Fibroblast of skin of left biceps (primary cell): ENCODE measurements at places on chromosomes 6 and 20.

DNA sequence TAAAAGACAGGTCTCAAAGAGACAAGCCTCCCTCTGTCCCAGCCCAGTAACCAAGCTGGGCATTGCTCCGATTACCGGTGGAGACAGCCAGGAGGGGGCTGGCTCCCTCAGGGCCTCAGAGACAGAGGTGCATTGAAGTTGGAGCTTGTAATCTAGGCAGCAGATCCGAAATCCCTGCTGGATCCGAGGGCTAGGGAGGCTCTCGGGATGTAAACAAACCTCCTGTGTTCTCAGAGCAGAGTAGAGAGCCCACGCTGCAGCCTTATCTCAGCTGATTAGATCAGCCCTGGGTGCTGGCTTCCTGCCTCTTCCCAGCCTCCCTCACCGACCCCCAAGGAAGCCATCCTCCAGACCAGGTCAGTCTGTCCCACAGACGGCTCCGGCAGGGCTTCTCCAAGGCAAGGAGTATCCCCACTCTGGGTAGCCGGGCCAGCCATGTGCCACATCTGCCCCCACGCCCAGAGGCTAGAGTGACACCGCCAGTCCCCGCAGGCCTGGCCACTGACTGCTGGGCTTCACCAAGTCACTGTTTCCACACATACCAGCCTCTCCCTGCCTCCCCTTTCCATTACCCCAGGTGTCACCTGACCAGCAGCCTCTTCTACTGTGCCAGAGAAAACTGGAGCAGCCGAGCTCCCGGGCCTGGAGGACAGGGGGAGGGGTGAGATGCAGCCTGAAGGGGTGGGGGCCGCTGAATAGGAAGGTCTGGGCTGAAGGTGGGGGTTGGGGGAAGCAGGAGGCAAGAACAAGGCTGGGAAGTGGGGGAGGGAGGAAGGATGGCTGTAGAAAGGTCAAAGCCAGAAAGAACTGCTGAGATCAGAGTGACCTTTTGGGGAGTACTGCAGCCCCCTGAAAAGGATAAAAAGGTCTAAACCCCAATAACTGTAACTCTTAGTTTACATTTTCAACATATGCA, 6.0 kb downstream of the SDC4 start:
- DNase-seq: no peak

- DNase-seq: no peak
Observed at GRCh38 chr6:106787327-106788196, 158.2 kb downstream of the QRSL1 start.

DNA sequence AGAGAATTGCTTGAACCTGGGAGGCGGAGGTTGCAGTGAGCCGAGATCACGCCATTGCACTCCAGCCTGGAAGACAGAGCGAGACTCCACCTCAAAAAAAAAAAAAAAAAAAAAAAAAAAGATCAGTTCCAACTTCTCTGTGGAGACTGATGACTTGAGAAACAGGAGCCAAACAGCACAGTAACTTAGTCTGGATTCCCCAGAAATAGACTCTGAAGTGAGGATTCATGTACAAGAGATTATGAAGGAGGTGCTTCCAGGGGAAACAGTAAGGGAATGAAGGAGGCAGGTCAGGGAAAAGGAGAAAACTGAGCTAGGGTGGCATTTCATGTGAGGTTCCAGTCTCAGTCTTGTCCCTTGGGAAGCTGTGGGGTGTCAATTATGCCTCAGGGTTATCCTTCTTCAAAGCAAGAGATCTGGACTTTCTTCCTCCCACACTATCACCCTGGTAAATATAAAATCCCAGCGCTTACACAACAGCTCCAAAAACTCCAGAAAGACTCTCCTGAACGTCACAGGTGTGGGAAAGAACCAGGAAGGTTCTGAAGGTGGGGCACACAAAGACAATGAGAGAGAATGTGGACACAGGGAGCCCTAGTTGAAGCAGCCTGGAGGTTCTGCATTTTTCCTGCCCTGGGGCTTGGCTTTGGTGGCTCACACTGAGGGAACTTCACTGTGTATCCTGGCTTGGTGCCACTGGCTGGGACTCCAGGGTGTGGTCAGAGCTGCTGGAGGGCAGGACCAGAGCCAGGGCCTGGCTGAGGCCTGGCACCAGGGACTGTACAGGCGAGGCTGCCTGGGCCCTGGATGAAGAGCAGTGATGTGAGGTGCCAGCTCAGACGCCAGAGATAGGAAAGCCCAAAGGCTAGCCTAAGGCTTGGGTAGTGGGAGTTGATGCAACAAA, 46.8 kb downstream of the PCNA start:
- no peak for DNase-seq

DNA sequence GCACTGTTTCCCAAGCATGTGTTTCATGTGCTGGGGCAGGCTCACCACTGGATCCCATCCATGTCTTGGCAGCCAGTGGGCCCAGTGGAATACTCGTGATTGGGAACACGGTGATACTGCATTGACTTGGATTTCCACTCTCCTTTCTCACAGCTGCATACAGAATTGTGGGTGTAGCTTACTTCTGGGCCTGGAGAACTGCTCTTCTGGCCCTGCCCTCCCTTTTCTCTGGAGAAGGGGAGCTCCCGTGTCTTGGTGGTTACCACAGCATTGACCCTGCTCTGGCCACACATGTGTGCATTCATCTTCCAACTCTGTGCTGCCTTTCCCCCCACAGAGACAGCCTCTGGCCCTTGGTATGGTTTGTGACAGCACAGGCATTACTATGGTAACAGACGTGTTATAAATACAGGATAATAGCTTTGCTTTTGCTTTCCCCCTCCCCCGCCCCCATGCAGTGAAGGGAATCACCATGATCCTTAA, 21.6 kb downstream of the SOBP start:
- no peak for DNase-seq

DNA sequence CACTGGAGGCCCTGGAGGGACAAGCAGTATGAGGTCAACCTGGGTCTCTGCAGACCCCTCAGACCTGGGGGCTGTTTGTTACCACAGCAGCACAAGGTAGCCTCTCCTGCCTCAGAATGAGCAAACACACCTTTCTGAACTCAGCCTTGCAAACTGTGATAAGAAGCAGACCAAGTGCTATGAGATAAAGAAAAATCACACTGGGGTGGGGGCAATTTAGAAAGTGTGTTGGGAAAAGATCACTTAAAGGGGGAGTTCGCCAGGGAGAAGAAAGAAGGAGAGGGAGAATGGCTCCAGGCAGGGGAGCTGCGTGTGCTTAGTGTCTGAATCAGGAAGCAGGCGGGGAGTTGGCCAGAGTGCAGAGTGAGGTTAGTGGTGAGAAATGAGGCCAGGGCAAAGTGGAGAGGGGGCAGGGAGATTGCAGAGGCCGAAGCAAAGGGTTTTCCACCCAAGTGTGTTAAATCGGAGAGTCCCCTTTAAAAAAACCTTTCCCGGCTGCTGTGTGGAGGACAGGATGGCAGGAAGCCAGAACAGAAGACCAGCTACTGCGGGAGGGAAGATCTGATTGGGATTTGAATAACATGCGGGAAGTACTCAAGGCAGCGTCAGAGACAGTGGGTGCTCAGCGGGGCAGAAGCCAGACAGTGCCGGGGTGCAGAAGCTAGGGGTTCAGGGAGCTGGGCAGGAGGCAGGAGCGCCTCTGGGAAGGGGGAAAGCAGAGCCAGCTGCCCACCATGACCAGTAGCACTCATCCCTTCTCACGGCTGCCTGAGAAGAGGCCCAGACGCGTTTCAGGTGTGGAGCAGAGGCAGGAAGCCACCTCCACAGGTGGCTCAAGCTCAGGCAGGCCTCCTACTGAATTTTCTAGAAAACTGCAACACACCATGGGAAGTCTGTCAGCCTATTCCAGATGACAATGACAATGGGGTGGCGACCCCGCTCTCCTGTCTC, 9.0 kb downstream of the ADA start:
- peak; percentile 64 for DNase-seq

- no peak for DNase-seq
Observed at GRCh38 chr6:127566119-127566518, 10.9 kb upstream of the C6orf58 start.

DNA sequence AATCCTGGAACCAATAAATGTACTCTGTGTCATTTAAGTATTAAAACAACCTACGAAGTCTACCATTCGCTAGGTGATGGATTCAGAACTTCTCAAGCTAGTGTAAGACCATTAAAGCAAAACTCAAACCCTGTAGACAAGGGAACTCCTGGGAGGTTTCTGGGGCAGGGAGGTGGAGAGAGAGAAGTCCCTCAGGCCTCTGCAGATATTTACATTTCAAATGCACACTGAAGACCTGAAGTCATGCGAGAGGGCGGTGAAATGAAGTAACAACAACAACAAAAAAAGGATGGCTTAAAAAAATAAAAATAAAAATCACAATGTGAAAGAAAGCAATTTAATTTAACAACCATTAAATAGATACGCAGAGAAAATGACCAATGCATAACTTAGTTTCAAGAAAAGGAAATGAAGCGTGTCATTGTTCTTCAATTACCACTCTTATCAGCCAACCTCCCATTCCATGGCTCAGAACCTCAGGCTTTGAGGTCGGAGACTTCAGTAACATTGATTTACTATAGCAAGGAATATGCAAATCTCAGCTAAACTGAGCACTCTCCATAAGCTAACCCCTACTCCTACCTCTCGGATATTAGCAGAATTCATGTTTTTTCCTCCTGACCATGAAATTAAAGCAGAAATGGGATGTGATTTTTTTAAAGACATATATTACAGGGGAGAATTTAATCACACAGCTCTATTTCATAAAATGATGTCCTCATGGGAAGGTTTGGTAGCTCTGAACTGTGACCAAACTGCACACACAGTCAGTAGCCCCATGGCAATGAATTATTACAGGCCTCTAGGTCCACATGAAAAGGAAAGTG, 140.6 kb downstream of the KIF16B start:
- DNase-seq: no peak

DNA sequence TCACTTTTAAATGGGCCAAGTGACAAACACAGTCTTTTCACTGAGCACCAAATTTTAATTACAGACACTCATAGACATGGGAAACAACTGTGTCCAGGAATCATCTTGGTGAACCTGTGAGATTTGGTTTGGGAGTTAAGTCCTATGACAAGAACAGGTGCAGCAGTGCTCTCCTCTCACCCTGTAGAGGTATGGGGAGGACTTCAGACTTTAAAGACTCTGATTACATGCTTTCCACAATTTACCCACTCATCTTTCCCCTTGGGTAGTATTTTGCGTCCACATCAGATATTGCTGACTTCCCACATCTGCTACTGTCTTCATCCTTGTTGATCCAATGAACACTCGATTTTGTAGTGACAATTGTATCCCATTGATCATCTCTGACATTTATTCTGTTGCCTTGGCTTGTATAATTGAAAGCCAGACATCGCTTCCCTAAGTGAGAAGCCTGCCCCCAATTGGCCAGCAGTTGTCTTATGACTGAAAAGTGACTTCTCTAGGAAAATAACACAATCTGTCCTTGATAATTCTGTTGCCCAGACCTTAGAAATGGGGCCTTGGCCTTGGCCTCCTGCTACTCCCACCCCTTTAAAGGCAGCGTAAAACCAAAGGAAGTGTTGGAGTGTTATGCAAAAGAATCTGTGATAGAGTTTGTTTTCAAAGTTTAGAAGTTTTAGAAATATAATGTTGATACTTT, 40.0 kb downstream of the TXLNB start:
- no peak for DNase-seq

DNA sequence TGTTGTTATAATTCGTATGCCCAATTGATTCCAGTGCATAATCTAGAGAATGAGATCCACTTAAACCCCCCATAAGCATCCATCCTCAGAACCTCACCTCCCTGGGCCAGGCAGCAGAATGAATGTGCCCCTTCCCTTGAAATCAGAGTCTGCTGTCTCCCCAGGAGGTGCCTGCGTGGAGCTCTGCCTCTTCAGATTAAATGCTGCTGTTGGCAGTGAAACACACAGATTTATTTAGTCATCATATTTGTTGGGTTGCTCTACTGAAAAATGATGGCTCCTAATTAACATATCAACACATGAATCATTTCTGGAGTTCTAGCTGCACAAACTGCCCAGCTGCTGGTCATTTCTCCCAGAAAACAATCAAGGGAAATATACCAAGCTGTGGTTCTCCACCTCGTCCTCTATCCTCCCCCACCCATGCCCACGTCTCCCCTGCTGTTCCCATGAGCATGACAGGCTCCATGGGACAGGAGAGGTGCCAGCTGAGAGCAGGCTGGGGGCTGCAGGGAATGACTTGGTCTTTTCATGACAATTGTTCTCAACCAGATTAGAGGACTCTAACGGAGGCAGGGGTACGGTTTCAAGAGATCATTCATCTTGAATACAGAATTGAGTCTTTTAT, 633.1 kb downstream of the CDH26 start:
- no peak for DNase-seq

DNA sequence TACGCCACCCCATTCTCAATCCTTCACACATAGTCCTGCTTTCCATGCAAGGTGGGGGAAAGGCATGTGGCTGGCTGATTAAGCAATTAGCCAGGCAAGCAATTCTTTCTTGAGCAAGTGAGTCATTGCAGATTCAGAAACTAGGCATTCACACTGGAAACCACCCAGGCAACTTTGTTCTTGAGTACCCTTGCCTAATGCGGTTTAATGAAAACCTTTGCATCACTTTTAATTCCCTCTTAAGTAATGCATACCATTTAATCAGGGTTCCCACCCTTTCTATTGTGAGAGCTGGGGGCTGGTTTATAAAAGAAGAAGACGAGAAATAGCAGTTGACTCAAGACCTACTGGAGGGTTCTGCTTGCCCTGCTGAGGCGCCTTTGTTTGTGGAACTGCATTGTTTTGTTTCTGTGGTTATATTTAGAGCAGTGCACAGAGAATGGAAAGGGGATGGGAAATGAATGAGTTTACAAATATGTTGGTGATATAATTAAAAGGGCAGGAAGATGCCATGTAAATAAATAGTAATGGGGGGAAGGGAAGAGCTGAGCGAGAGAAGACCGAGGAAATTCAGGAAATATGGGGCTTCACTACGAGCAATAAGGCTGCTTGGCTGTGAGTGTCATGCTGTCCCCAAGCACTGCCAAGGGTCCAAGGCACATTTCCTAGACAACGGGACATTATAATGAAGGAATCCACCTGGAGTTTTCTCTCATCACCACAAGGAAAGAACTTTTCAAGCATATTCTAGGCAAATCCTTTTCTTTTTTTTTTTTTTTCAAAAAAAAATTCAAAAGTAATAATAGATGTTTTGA, 48.8 kb upstream of the TSHZ2 start:
- peak; percentile 96 for DNase-seq

GRCh38 chr6:80636689-80637088, 530.2 kb downstream of the BCKDHB start:
- DNase-seq: no peak

DNA sequence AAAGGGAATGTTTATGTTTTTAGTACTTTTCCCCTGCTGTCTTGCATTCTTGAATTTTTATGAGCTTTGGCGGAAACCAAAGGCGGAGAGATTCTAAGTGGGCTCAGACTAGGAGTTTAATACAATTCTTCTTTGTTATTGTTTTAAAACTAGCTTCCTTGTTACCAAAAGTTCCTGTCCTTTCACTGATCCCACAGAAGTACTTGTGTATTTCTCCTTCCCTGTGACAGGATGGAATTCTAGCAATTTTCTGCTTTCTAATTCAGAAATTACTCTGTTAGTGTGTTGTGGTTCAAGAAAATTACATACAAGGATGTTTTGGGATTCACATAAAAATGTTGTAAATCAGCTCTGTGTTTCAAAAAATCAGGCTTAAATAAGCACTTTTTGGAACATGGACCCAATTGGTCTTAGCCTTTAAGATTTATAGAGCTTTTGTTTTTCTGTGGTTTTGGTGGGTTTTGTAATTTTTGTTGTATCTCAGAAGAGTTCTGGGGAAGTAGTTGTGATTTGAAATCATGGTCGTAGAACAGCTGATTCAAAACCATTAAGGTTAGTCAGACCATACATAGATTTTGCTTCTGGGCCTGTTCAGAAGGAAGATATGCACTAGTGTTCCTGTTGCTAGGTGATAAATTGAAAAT, 17.6 kb upstream of the CTAGE9 start:
- no peak for DNase-seq

GRCh38 chr6:13044896-13045295, 283.4 kb downstream of the TBC1D7 start:
- DNase-seq: peak; percentile 70
